Activated T-cell treated with anti-CD3 and anti-CD28 coated beads, Interleukin-2, amount 50 U/mL, for 24 hours (primary cell): ENCODE measurements at places on chromosomes 6 and 20.

- no peak for DNase-seq
Observed at GRCh38 chr6:111680015-111680712, 74.5 kb upstream of the TRAF3IP2 start.

GRCh38 chr20:37202267-37202943 lies 23.1 kb upstream of the MROH8 start:
- DNase-seq, result no peak

DNA sequence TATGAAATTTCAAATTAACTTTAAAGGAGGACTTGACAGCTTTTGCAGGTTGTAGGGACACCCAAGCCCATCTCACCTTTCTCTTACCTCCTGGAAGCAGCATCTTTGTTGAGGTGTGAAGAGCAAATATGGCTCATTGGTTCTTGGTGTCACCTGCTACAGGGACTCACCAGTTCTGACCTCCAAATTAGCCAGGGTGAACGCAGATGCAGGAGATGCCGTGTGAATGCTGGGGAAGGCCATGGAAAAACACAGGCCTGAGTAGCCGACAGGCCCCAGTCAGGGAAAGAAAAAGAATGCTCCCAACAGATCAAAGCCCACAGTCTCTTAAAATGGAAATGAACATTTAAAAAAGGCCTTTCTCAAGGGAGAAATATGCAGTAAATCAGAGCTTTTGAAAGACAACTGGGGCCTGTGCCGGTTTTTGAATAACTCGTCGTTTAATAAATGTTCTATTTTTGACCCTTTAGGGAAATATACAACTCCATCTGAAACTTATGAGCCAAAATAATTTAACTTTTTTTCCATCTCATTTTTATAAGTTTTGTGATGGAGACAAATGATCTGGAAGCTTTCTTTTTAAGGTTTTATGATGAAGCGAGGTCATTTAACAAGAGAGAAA lies 167.5 kb downstream of the CD83 start:
- no peak for DNase-seq

GRCh38 chr20:62377615-62378178 lies 9.2 kb upstream of the RPS21 start:
- no peak for DNase-seq

DNA sequence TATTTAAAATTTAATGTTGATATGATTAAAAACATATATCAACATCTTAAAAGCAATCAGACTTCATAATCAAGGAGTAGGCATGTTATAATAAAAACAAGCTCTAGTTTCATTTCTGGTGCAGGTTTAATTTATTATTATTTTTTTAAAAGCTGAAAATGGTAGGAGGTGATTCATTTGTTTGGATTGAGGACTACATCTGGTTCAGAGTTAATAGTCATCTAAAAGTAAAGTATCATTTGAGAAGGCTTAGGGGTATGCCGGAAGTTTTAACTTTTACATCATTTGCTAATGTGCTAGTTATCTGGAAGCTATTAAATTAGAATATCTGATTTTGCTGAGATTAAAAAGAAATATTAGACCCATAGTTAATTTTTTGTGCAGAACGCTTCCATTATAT lies 169.5 kb upstream of the LAMA2 start:
- DNase-seq, result no peak

GRCh38 chr20:6079016-6079415 lies 25.2 kb upstream of the LRRN4 start:
- DNase-seq, result no peak

DNA sequence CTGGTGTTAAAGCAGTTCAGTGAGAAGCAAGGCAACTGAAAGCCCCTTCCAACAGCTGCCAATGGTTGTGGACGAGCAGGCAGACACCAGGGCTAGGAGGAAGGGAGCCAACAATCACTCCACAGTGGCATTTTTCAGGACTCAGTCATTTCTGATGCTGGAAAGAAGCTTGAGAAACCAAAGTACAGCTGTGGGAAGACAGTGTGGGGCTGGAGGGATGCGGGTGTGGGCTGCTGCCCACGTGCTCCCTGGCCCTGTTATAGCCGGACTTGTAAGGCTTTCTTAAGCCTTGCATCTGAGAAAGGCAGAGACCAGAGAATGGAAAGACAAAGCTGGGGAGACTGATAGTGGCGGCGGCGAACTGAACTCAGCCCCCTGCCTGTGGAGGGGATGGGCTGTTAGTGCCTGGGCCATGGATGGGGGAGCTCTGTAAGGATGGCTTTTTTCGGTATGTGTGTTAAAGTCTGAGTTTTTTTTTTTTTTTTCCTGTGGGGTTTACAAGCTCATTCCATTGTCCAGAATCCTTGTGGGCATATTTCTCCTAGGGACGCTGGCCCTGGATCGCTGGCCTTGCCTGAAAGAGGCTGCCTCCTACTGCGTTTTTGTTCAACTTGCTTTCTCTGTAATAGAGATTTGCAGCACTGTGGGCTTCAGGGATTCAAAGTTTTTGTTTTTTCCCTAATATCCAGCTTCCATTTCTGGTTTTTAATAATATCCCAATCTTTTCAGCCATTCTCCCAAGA lies 91.7 kb downstream of the GJA10 start:
- no peak for DNase-seq

- no peak for DNase-seq
Observed at GRCh38 chr20:13355941-13356486, 134.9 kb downstream of the ISM1 start.

DNA sequence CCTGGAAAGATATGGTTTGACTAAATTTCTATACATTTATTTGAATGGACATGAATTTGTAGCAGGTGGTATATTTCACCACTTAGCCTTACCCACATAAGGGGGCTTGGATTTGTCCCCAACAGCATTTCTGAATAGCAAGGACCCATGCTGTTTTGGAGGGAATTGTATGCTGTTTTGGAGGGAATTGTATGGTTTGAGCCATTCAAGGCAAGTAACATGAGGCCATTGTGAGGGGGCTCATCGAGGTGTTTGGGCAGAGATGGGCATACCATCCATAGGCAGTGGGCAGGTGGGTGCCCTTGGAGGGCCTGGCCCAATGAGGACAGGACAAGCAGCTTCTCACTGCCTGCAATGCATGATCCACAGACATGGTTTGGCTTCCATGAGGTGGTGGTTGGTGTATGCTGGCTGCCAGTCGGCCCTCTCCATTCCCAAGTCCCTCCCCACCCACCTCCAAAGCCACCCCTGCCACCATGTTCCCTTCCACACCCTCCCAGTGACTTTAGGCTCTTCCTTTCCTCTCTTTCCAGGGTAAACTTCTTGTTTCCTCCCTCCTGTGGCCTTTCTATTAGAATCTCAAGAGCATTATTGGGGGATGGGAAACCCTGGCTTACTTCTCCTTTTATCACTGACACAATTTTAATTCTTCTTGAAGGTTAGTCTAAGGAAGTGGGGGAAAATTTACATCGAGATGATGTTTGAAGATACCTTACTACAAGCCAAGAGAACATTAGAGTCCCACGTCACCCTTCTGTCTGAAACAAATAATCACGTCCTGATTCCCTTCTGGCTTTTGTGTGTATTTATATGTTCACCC lies 13.2 kb upstream of the PXDC1 start:
- DNase-seq, result no peak

DNA sequence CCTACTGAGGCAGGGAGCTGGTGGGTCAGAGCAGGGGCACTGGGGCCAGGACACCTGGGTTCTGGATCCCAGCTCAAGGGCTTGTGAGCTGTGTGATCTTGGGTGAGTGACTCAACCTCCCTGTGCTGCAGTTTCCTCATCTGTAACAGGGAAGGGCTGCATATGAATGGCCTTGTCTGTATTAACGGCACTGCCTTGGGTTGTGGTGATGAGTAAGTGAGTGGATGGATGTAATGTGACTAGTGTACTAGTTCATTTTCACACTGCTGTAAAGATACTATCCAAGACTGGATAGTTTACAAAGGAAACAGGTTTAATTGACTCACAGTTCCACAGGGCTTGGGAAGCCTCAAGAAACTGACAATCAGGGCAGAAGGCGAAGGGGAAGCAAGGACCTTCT lies 233.5 kb downstream of the TAF4 start:
- DNase-seq, result no peak

GRCh38 chr6:20148433-20148832 lies 63.8 kb downstream of the MBOAT1 start:
- DNase-seq, result no peak

DNA sequence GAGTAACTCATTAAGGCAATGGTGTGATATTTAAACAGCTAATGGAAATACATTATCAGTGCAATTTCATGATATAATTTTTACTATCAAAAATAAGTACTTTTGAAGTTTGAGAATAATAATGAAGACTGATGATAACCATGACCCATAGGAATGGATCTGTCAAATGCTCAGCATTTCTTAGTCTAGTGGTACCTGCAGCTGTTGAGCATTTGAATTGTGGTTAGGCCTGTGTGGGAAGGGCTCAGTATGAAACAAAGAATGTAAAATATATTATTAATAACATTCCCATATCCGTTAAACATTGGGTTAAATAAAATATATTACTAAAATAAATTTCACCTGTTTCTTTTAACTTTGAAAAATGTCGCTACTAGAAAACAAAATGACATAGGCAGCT lies 173.0 kb downstream of the PHF3 start:
- DNase-seq, result no peak

- DNase-seq, result peak; percentile 54
Observed at GRCh38 chr6:142566628-142567396, 265.0 kb downstream of the ADGRG6 start.

DNA sequence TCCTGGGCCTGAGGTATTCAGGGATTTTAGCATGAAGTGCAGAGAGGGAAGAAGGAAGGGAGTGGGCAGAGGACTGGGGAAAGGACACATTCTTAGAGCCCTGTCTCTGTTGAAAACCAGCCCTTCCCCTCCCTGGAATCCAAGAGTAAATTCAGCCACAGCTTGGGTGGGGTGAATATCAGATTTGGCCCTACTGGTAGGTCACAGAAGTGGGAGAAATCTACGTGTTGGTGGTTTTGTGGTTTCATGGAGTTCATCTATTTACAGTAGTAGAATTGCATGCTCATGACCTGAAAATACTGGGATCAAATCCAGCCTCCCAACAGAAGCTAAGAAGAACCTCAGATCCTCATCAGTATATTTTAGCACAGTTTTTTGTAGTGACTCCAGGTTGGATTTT lies 404.4 kb downstream of the BMP2 start:
- DNase-seq, result no peak

- DNase-seq, result peak; percentile 35
Observed at GRCh38 chr6:1383729-1384548, 5.4 kb upstream of the FOXF2 start.

DNA sequence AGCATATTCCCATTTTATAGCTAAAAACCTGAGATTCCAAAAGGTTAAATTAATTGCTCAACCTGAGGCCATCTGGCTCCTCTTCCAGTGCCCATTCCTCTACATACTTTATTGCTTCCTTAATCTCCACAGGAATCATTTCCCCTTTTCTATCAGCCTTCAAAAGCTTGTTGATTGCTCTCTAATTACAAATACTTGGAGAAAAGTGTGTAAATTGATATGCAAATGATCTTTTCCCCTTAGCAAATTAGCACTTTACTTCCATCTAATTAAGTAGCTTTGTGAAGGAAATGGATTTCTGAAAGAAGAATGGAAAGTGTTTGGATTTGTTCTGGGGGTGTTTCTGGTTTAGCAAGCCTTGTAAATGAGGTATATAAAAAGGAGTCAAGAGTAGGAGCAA lies 323.3 kb downstream of the GRIK2 start:
- DNase-seq, result no peak

GRCh38 chr6:43120944-43121913 lies 45.1 kb downstream of the PTK7 start:
- DNase-seq, result no peak

- no peak for DNase-seq
Observed at GRCh38 chr20:57167971-57168701, 98.3 kb downstream of the BMP7 start.

DNA sequence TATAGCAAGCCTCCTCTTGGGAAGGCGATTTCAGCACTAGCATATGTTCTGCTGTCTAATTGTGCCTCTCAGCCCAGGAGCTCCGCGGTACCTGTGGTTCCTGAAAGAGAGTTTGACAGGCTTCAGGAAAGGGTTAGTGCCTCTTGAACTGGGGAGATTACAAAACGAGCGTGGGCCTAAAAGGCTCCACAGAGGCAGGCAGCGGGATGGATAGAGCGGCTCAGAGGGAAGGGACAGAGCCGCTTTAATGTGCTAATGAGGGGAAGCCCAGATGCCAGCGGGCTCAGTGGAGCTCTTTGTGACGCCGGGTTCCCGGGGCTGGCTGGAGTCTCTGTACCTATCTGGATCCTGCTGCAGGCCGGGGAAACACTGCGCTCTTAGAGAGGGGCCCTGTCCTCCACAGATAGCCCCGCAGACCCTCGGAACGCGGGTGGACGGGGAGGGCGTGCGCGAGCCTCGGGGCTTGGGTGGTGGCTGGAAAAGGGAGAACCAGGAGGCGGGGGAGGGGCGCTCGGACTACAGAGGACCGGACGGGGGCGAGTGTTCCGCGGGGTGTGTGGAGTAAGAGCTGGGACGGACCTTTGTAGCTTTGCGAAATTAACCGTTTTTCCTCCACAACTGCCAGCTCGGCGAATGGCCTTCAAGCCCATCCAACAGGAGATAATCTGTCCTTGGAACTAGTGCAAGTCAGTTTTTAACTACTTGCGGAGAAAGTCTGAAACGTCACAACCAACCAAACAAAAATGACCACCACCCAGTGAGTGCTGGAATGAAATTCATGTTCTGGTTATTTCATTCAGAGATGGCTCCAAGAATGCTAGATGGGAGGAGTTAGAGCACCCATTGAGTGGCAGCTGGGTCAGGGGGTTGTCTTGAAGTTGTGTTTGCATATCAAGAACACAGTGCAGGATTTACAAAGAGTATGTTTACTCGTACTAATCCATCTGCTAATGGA lies 13.0 kb downstream of the SLC35F1 start:
- no peak for DNase-seq

- no peak for DNase-seq
Observed at GRCh38 chr6:31465185-31465536, 32.8 kb upstream of the MICB start.

DNA sequence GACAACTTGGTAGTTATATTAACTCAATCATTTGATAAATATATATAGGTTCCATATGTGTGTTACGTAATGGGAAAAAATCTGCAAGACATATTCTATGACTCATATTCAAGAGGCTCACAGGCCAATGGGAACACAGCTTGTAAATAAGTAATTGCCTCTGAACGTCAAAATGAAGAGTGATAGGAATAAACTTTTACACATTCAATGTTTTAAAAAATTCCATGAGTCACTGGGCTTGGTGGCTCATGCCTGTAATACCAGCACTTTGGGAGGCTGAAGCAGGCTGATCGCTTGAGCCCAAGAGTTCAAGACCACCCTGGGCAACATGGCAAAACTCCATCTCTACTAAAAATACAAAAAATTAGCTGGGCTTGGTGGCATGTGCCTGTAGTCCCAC lies 209.4 kb upstream of the MCHR2 start:
- no peak for DNase-seq

GRCh38 chr6:16322666-16323312 lies 84.4 kb downstream of the GMPR start:
- peak; percentile 80 for DNase-seq
